ENCODE measurements at places on chromosomes 3 and 15.

DNA sequence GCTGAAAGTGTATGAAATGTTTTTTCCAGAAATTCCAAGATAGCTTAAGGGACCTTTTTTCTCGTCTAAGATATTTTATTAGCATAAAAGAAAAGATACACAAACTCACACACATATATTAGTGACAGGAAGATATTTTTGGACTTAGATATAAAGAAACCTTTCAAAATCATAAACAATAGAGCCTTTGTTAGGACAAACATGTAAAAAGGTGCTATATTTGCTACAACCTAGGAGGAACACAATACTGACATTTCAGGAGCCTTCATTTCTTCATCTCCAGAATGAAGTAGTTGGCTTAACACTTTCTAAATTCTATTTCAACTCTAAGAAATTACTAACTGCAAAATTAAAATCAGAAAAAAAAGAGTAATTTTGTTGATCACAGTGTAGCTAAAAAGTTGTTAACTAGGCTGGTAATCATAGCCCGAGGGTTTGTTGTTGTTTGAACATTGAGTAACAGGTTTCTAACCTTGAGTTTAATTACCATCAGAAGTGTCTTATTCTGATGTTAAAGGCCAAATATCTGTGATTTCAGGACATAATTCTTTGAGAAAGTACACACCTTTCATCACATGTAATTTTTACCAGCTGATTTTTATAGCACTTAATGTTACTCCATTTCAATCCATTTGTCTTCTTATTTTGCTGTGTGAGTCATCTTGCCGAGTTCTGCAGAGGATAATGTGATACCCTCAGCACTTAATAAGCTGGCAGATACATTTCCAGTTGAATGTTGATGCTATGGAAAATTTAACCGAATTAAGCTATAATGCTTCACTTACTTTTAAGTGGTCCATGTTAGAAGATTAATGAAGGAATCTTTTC lies 97.3 kb downstream of the MBNL1 start:
- DNase-seq: no peak

- no peak for DNase-seq
Observed at GRCh38 chr3:117700573-117701360, 991.2 kb downstream of the TUSC7 start.

GRCh38 chr3:42014921-42015533 lies 53.1 kb upstream of the ULK4 start:
- no peak for DNase-seq

DNA sequence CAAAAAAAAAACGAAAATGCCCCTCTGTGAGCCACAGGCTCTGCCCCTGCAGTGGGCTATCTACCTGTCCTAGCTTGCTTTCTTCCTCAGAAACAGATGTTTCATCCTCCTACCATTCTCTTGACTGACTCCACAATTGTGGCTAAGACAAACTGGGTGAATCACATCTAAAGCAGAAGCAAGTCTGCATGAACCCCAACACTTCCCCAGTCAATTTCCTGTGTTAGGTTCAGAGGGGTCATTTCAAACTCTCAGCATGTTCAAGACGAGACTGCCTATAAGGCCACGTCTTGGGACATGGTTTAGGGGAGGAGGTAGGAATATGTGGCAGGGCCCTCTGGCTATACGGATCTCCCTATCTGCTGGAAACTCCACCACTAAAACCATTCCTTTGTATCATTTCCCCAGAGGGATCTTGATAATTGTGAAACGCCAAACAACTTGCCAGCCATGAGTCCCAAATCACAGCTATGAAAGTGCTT lies 28.6 kb upstream of the ANKDD1A start:
- DNase-seq: no peak

DNA sequence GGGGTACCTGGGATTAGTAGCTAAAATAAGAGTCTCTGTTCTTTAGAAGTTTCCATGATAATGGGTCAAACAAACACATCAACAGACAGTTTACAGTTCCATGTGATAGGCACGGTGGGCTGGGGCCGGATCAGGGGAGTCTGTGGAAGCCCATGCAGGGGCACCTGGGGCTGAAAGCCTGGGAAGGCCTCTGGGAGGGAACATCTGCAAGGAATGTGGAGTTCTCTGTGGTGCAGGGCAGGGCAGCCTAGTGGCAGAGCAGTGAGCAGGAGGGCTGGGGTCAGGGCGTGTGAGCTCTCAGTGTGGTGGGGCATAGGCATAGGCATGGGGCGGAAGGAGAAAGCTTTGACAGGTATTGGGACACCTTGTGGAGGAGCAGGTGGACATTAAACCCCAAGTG lies 207.7 kb upstream of the TRIM42 start:
- peak; percentile 44 for DNase-seq

DNA sequence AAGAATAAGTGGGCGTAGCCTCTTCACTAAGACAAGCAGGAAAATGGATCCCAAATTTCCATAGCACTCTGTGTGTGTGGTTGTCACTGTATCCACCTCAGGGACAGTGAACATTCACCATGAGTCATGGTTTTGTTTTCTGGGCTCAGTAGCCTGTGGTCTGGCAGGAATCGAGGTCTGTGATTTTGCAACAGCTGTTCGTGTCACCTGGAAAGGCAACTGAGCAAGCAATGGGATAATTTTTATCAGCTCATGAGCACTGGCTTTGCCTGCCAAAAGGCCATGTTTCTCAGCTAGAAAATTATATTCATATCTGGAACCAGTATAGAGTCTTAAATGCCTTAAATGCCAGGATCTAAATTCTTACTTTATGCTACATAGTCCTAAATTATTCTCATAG lies 60.9 kb downstream of the STRIT1 start:
- no peak for DNase-seq
